ENCODE measurements at places on chromosomes 11 and 22.

DNA sequence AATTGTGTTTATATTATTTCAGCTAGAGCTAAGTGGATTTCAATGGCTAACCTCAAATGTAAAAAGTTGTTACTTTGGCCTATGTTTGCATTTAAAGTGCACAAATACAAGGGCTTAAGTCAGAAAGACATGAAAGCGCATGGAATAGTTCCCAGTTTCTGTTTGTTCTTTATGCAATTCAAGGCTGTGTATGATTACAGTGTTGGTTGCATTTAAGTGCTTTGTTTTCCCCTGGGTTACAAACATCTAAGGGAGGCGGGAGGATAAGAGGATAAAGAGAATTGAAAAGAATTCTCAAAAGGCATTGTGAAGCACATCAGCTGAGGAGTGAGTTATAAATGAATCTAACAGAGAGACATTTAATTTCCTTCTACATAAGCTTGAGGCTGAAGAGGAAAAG lies 453.4 kb downstream of the NTM start:
- DNase-seq: no peak

GRCh38 chr11:128515826-128516778 lies 71.3 kb downstream of the ETS1 start:
- DNase-seq: no peak

- no peak for DNase-seq
These were observed 1.3 kb upstream of the BTBD18 start for GRCh38 chr11:57752954-57753353.

DNA sequence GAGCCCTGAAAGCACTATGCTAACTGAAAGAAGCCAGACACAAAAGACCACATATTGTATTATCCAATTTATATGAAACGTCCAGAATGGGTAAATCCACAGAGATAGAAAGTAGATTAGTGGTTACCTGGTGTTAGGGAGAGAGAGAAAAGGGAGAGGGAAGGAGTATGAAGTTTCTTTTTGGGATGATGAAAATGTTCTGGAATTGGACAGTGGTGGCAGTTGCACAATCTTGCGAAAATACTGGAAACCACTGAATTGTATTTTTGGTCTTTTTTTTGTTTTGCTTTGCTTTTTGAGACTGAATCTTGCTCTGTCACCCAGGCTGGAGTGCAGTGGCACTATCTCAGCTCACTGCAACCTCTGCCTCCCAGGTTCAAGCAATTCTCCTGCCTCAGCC lies 63.5 kb downstream of the MRTFA start:
- no peak for DNase-seq

All from stimulated activated CD8-positive, alpha-beta memory T cell treated with anti-CD3 and anti-CD28 coated beads, Interleukin-15, amount 100 ng/mL, for 1 hour (primary cell).